ENCODE measurements at places on chromosomes 4 and X. TPM values are rescaled to one million over a fixed set of nuclear protein-coding genes. Genes with fewer than 3 reads are reported as not detected.

LRAT gene
- 0.35 TPM for total RNA-seq

CXCL13 gene
- not detected for total RNA-seq

PYURF gene
- total RNA-seq, result 51.8 TPM

PAGE2B gene
- total RNA-seq, result not detected

NKX6-1 gene
- not detected for total RNA-seq

VEGFC gene
- 6.4 TPM for total RNA-seq

RASL11B gene
- 10.9 TPM for total RNA-seq

CENPI gene
- total RNA-seq, result 0.16 TPM

RNF128 gene
- 0.55 TPM for total RNA-seq

MND1 gene
- total RNA-seq, result not detected

TCEAL9 gene
- total RNA-seq, result 56.9 TPM

SORCS2 gene
- total RNA-seq, result 1.7 TPM

CXorf65 gene
- total RNA-seq, result not detected

KLHL13 gene
- total RNA-seq, result 6.1 TPM

HSD17B10 gene
- total RNA-seq, result 102 TPM

NSG1 gene
- 14.4 TPM for total RNA-seq

SLC6A14 gene
- total RNA-seq, result not detected

SPIN2A gene
- not detected for total RNA-seq

MAGEC3 gene
- not detected for total RNA-seq

MCF2 gene
- total RNA-seq, result not detected

EFNB1 gene
- 23.7 TPM for total RNA-seq

PASD1 gene
- not detected for total RNA-seq

VSIG4 gene
- total RNA-seq, result 71.6 TPM

CTAG2 gene
- total RNA-seq, result not detected

CNOT6L gene
- 14.3 TPM for total RNA-seq

HMX1 gene
- total RNA-seq, result not detected

SPANXN4 gene
- not detected for total RNA-seq

TMEM255A gene
- total RNA-seq, result 0.79 TPM

TASL gene
- total RNA-seq, result not detected

AKAP4 gene
- not detected for total RNA-seq

RIPPLY1 gene
- total RNA-seq, result not detected

HSD17B11 gene
- 32.4 TPM for total RNA-seq

SGCB gene
- total RNA-seq, result 34.2 TPM

USP17L19 gene
- total RNA-seq, result not detected

ATOH1 gene
- not detected for total RNA-seq

DUX4 gene
- total RNA-seq, result not detected

GLRA2 gene
- not detected for total RNA-seq

SSX4B gene
- not detected for total RNA-seq

DGAT2L6 gene
- total RNA-seq, result not detected

LRP2BP gene
- total RNA-seq, result 0.79 TPM

LRCH2 gene
- 4.9 TPM for total RNA-seq

FMR1NB gene
- not detected for total RNA-seq

POU4F2 gene
- total RNA-seq, result not detected

SPIN3 gene
- 4.2 TPM for total RNA-seq

F8A2 gene
- not detected for total RNA-seq

COL4A6 gene
- 4.6 TPM for total RNA-seq

ADAMTS3 gene
- 1.2 TPM for total RNA-seq

UBE2K gene
- 23.8 TPM for total RNA-seq

LIMCH1 gene
- 76.1 TPM for total RNA-seq

HAND2 gene
- 86.3 TPM for total RNA-seq

CXCL8 gene
- total RNA-seq, result 2.6 TPM

DOK7 gene
- total RNA-seq, result 31.0 TPM

AFP gene
- not detected for total RNA-seq

SPOCK3 gene
- not detected for total RNA-seq

ABLIM2 gene
- total RNA-seq, result 5.7 TPM

Measured in right atrium auricular region (tissue), 2 donors.